Activated T-cell treated with anti-CD3 and anti-CD28 coated beads for 24 hours (primary cell): ENCODE measurements at places on chromosomes 1 and 21.

DNA sequence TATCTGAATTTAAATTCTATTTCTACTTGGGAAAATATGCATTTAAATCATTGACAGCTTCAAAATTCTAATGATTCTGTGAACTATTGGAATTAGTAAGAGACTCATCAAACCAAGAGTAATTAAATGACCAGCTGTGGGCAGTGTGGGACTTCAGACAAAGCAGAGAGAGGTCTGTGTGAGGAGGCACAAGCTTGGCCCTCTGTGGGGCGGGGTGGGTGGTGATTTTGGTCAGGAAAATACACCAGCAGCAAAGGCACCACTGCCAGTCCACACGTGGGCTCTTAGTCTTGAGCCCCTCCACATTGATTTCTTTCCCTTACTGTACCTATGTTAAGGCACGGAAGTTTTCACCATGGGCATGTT, 39.2 kb upstream of the RAB4A start:
- DNase-seq = no peak

DNA sequence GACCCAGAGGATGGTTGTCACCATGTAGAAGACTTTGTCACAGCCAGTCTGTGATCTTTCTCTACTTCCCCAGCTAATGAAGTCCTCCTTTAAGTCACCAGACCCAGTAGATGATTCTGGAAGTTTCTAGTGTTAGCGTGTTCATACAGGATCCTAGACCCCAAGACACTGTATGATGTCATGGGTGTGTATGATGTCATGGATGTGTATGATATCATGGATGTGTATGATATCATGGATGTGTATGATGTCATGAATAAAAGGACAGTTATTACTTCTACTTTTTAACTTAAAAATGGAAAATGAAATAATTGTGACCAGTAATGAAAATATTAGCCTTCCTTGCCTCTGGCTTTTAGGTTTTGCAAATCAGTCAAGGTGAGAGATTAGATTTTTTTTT, 260.0 kb downstream of the FMN2 start:
- no peak for DNase-seq

DNA sequence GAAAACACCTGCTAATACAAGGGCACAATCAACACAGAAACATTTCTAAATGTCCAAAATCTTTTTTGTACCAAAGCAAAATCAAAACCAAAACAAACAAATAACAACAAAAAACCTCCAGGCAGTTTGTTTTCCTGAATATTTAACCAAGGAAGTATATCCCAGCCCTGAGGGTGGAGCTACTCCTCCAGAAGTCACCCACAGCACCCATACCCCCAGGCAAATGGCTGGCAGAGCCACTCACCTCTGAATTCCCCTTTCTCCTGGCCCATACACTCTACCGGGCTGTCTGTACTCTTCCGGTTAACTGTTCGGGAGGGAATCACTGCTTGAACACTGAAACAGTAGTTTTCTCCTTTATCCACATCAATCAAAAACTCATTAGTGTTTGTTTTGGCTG, 9.5 kb downstream of the F3 start:
- DNase-seq = no peak

DNA sequence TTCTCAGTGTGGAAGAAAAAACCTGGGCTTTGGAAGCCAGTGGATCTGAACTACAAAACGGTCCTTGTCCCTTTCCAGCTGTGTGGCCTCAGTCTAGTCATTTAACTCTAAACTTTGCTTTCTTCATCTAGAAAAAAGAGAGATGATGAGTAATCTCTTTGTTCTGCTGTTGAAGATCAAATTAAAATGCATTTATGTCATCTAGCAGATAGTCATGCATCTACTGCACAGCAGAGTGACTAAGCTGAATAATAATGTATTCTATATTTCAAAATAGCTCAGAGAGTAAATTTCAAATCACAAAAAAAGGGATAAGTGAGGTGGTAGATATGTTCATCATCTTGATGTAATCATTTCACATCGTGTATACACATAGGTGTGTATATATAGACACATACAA, 473.2 kb downstream of the DSCAM start:
- DNase-seq = no peak

DNA sequence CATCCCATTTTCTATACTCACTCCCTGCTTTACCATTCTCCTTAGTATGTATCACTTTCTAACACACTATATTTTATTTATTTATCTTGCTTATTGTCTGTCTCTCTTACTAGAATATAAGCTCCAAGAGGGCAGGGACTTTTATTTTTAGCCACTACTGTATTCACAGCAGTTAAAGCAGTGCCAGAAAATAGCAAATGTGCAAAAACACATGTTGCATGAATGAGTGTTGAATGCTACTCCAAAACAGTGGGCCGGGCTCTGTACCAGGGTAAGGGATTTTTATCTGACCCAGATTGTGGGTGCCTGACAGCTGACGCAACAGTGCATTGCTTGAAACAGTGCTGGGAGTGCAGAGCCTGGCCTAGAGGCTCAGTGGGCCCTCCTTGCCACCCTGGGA, 24.7 kb downstream of the COL16A1 start:
- no peak for DNase-seq

DNA sequence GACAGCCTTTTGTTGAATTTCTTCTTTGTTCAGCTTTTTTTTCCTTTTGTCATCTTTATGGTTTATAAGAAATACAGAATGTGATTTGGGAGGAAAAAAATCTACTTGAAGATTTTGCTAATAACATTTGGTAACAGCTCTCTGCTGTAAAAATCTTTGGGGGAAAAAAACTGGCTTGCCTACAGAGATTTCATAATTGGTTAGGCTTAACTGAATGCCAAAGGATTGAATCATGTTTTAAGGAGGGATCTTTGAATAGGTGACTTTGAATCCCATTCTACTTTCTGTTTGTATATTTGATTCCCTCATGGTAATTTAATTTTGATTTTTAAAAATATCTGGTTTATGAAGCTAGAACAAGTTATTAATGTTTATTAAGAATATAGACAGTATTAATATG, 3.2 kb downstream of the BTF3L4 start:
- no peak for DNase-seq

DNA sequence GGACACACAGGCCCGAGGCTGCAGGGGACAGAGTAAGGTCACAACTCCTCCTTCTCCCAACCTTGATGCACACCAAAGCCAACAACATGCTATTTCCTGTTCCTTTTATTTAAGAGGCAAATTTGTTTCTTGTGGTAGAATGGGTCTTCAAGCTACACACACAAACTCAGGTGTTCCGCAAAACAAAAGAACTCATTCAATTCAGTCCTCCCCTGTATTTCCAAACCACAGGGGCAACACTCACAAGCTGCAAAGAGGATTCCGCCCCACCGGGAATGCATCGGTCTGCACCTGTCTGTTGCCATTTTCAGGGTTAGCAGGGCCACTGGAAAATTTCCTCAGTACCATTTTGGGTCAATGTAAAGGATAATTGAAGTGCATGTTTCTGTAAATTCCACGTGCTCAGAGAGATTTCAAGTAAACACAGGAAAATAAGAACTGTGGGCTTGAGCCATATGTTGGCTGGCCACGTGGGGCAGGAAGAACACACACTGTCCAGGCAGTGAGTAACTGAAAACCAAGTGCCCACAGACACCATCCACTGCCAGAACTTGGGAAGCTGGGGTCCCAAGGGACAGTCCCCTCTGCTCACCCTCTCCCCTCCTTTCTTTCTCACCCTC, 145.2 kb upstream of the ERG start:
- no peak for DNase-seq

DNA sequence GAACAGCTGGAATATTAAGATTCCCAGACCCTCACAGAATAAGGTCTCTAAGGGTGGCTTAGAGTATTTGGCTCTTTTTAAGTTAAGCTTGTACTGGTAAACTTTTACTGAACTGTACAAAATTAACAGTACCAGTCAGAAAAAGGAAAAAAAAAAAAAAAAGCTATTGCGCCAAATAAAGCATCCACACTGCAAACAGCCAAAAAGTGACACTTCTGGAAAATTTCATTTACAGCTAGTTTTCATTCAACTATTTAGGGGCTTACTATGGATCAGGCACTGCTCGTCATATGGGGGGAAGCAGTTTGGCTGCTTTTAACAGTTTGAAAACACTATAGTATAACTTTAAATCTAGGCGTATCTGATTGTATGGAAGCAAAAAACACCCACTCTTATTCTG, 139.6 kb downstream of the EIF4G3 start:
- DNase-seq = no peak

GRCh38 chr21:44765231-44766013, 36.2 kb downstream of the UBE2G2 start:
- DNase-seq = no peak
